Vagina (tissue), 2 donors: ENCODE measurements at places on chromosomes 2 and 18. TPM values are rescaled to one million over a fixed set of nuclear protein-coding genes. Genes with fewer than 3 reads are reported as not detected.

DNA sequence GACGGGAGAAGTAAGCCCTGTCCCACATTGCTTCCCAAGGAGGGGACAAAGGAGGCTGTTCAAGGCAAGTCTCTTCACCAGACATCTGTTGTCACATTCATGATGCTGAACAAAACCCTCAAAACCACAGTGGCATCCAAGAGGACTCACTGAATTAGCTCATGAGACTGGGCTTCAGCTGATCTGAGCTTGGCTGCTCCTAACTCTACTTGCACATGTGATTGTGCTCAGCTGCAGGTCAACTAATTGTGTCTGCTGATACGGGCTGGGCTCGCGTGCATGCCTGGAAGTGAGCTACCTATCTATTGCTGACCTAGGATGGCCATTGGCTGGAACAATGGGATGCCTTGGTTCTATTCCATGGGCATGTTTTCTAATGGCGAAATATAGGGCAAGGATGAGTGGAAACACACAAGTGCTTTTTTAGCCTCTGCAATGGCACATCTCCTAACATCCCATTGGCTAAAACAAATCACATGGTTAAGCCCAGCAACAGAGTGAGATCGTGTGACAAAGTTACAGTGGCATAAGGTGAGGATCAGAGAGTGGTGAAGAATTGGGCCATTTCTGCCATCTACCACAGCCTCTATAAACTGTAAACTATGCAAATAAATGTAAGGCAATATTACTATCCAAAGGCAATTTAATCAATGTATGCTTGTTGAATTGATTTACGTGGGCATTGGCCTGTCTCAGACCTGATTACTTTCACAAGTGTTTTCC is 52.9 kb upstream of the CAPN13 start:
- DNase-seq: no peak

- DNase-seq: no peak
These were observed at the start of gene RNF125 for GRCh38 chr18:32018331-32019250. RNF125 (plus strand) TSS chr18:32018825; CDS start chr18:32018864, 39 bp downstream.

DNA sequence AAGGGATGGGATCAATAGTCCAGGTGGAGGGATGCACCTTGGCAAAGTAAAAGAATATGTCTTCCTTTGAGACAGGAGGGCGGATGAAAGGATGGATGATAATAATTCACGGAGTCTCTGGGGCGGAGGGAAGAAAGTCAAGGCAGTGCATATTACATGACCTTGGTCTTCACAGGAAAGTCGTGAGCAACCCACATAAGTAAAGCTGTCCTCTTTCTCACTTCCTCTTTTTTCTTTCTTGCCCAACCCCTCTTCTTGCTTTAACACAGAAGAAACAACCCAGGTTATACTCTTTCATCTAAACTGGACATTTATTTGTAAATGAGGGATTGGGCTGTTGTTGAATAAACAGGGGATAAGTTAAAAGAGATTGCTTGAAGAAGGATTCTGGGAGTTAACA is 168.7 kb upstream of the SKOR2 start:
- no peak for DNase-seq

DNA sequence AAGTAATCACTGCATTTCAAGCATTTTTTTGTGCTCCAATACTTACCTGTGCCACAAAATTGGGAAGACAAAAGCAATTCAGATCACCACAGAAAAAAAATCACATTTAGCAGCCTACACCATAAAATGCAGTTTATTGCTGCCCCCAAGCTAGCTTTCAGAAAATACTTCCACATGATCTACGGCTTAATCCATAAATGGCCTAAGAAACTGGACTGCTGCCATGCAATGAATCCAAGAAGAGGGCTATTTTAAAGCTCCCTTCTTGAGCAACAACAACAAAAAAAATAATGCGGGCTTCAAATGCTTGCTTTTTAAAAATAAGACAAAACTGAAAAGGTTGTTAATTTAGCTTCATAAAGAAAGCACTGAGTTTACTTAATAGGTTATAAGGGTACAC is 272.3 kb downstream of the RAD51AP2 start:
- DNase-seq: no peak

- DNase-seq: no peak
These were observed 100.5 kb upstream of the UNC80 start for GRCh38 chr2:209671020-209671680.

GRCh38 chr2:105399207-105399861 is 483 bp upstream of the FHL2 start:
- DNase-seq: no peak

Gene GLI2
- 16.2 TPM for total RNA-seq
